Urothelium cell line (cell line): ENCODE measurements at places on chromosomes 1 and 21.
A peak's percentile ranks its signal among the peaks of the same experiment; 100 is the strongest.

DNA sequence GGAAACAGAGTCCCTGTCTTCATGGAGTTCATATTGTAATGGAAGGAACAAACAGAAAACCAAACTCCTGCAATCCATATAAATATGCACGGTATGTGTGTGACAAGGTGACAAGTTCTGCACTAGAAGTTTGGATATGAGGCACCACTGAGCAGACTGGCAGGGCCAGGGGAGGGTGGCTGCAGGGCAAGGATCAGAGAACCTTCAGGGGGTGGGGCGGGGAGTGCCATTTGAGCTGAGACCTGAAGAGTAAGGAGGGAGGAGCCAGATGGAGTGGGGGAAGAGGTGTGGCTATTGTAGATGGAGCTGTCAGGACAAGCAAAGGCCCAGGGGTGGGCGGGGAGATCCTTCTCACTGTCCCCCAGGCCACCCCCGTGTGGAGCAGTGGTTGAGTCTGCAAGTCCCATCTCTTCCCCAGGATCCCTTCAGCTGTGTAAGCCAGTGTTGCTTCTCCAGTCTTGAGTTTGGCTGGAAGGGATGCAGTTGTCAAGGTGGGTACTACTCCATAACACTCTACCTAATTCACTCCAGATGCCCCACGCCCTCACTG is 76.4 kb downstream of the ATP5PO start:
- DNase-seq = no peak

- DNase-seq = no peak
Observed at GRCh38 chr1:68010543-68010942, 39.9 kb downstream of the DIRAS3 start.

DNA sequence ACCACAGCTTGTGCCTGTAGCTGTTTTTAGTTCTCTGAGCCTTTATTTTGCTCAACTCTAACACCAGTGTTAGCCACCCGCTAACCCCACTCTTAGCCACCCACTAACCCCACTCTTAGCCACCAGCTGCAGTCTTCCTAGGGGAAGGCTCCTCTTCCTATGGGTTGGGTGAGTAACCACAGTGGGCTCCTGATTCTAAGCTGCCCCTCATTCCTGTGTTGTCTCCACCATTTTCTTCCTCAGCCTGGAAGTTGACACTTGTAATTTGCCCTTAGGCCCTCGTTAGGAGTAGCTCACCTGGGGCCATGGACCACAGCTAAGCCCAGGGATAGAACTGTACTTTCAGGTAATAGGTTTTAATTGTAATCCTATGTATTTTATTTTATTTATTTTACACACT is 782.9 kb upstream of the TPTE start:
- DNase-seq = no peak

- no peak for DNase-seq
Observed at GRCh38 chr1:181131255-181131941, 42.9 kb downstream of the IER5 start.

DNA sequence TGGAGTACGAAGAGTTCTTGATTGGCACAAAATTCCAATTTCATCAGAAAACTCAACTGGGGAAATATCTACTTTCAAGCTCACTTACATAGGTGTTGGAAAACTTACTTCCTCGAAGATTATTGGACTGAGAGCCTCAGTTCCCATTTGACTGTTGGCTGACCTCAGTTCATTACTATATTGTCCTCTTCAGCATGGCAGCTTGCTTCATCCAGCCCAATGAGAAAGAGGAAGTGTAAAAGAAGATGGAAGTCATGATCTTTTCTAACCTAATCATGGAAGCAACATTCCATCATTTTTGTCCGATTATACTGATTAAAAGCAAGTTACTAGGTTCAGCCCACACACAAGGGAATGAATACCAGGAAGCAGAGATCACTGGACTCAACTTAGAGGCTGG is 49.4 kb downstream of the HSD3B1 start:
- no peak for DNase-seq

GRCh38 chr1:10943041-10943440 is 69.4 kb upstream of the TARDBP start:
- no peak for DNase-seq

DNA sequence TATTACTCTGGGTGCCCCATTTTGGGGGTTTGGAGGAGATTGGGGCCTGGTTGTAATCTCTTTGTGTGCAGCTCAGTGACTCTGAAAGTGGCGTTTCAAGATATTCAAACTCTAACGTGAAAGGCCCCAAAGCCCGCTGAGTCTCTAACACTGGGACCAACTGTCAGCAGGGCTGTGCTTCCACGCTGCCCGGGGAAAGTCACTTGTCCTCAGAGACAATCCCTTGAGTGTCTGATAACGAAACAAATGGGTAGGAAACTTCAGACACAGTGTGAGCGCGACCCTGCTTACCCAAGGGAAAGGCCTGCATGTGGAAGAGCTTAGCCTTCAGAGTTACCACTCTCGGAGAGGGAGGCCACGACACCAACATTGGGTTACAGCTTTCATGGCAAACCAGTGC is 837 bp downstream of the UBASH3A start:
- no peak for DNase-seq

GRCh38 chr1:84379138-84379916 is 19.0 kb upstream of the DNASE2B start:
- DNase-seq = no peak

DNA sequence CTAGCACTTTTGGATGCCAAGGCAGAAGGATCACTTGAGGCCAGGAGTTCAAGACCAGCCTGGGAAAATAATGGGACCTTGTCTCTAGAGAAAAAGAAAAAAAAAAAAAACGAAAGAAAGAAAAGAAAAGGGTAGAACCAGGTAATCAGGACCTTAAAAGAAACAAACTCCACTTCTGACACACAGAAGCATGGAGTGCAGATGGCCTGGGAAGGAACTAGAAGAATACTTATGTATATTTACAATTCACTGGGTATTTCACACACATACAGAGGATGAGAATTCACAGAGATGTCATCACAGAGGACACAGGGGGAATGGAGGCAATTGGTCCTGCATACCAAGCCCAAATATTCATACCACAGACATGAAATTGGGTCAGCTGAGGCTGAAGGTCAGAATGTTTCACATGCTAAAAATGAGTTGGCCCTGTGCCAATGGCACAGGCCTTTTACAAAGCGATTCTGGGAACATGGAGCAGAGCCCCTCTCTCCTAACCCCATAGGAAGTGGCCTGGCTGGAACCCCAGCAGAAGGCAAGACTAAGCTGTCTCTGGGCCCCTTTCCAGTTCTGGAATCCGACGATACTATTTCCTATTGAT is 4.4 kb downstream of the B4GALT3 start:
- DNase-seq = no peak

GRCh38 chr1:225460021-225460736 is 32.3 kb upstream of the LBR start:
- no peak for DNase-seq

- DNase-seq = no peak
Observed at GRCh38 chr1:25432749-25433388, 2.2 kb downstream of the MACO1 start.

DNA sequence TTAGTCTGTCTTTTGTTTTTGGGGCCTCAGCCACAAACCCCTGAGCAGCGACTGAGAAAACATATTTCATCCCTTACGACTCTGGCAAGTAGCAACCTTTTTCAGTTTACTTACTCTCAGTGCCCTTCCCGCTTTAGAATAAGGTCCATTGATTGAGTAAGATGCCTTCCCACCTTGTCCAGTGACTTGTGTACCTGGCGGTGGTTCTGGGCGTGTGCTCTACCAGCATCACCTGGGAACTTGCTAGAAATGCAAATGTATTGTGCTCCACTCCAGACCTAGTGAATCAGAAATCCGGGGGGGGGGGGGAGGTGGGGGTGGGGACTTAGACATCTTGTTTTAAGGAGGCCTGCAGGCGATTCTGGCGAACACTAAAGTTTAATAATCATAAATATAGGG is 72.1 kb downstream of the S1PR1 start:
- DNase-seq = no peak

- DNase-seq = no peak
Observed at GRCh38 chr1:6001992-6002576, 9.9 kb upstream of the NPHP4 start.

DNA sequence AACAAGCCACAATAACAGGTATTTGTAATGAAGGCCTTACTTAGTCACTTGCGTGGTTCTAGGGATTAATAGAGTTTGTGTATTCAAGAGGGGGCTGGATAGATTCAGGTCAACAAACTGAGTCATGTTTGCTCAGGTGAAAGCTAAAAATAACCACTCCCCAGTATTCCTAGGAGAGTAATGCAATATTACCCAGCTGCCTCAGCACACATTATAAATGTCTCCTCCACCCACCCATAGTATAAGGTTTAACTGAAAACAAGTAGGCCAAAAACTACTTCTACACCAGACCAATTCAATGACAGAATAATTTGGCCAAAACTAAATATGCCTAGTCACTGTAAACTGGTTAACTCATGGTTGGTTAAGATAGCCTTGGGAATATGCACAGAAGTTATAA is 34.4 kb downstream of the WLS start:
- peak; percentile 54 for DNase-seq

GRCh38 chr1:41611068-41611931 is 126.8 kb upstream of the EDN2 start:
- DNase-seq = no peak

- DNase-seq = no peak
Observed at GRCh38 chr1:79044974-79045650, 38.6 kb upstream of the ADGRL4 start.

DNA sequence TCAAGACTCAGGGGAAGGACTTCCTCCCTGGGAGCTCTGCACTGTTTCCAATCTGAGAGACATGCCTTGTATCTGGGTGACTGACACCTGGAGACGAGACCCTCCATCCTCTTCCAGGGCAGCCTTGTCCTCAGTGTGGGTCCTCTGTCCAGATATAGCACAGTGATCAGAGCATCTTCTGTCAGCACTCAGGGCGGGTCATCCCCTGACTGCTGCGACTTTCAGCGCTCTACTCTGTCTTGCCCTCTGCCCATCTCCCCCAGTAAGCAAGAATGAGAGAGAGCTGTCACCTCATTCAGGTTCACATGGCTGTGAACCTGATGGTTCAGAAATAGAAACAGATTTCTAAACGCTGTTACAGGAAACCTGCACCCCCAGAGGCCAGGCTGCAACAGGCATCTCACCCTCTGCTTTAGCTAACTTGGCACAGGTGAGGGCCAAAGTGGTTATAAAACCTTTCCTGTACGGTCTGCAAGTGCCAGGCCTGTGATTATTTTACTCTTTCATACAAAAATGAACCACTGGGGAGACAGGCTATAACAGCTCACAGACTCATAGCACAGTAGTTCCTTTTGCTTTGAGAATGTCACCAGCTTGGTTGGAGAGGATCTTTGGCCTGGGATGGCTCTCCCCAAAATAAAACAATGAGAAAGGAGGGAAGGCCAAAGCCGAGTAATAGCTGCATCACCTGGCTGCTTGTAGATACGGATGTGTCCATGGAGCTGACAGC is 11.4 kb upstream of the TENT5C start:
- DNase-seq = no peak

DNA sequence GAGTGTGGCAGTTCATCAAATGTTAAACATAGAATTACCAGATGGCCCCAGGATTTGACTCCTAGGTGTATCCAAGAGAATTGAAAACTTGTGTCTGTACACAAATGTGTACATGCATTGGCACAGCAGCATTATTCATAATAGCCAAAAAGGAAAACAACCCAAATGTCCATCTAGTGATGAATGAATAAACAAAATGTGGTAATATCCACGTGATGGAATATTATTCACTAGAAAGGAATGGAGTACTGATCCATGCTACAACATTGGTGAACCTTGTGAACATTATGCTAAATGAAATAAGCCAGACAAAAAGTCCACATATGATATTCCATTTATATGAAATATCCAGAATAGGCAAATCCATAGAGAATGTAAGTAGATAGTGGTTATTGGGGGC is 77.7 kb downstream of the RAVER2 start:
- no peak for DNase-seq

DNA sequence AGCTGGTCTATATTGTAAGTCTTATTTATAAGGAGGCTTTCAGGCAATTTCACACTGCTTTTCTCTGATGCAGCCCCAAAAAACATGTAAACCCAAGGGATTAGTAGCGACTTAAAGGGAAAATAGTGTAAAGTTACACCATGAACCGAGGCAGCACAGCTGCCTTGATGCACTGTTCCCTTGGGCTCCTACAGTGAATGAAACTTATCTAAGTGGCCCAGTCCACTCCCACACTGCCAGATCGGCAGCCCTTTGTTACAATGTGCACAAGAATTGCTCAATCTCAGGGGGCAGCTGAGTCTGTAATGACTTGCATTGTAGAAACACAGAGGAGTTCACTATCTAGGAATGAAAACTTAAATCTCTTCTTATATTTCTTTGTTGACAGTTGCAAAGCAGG is 120.8 kb upstream of the ADGRL2 start:
- DNase-seq = no peak

DNA sequence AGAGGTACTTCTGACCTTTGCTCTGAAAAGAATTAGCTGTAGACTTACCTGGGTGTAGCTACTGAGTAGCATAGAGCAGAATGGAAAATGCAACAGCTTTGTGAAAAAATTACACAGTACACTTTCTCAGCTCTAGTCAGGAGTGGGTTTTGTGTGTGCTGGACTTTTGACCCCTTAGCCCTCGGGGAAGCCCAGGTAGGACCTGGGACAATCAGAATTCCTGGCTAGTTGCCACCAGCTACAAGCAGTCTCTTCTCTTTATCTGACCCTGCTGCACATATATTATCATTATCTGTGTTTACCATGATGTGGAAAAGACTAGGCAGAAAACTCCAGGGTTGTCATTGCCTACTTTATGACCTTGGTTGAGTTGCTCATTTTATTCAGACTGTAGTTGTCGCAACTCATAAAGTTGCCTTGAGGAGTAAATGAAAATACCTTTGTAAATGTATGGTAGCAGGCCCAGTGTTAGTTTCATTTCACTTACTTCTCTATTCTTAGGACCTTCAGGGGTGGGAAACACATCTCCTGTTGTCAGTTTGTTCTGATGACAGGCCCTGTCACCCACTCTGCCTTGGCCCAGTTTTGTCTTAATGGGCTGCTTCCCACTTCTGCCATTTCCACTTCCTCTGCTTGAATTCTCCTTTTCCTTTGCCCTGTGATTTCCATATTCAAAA is 5.4 kb downstream of the NEK7 start:
- DNase-seq = no peak

GRCh38 chr1:17397910-17398695 is 26.1 kb downstream of the PADI6 start:
- no peak for DNase-seq

DNA sequence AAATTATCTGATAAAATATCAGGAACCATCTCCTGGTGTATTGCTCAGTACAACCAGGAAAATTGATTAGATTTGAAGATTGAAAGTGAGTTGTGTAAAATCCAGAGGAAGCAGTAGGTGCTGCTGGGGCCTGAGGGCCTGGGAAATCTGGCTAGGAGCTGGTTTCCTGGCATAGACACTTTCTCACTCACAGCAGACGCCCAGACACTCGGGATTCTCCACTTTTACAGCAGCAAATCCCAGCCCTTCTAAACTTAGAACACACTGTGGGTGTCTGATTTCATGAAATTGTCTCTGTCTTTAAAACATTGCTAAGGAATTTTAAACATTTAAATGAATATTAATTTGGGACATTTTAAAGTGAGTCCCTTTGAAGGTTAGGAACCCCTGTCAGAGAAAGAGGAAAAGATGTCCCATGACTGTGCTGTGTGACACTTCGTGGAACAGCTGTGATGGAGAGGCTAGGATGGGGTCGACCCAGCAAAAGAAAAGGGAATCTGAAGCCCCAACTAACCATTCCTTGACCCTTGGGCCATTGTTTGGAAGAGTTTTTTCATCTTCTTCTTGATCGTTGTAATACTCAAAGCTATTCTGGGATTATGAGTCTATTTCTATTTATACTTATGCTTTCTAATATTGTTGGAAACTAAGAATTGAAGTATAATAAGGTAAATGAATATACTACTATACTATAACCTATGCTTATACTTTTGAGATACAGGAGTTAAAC is 49.0 kb upstream of the VAMP3 start:
- no peak for DNase-seq
